NCI-H510A (cell line): ENCODE measurements at places on chromosomes 13 and 19.

DNA sequence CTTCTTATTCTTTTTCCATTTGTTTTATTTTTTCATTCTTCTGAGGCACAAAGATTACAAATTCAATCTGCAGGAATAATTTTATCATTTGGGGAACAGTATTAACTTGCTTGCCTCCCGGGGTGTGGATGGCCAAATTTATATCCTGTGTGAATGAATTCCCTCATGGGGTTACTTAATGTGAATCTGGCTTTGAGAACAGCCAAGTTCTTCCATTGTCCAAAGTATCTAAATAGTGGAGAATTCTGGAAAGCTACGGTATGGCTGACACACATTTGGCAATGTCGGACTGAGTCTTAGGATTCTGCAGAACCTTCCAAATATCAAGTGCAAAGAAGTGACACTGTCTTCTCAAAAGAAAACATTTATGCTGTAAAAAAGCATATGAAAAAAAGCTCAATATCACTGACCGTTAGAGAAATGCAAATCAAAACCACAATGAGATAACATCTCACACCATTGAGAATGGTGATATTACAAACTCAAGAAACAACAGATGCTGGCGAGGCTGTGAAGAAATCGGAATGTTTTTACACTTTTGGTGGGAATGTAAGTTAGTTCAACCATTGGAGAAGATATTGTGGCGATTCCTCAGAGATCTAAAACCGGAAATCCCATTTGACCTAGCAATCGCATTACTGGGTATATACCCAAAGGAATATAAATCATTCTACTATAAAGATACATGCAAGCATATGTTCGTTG lies 620.2 kb downstream of the EFNB2 start:
- no peak for DNase-seq

DNA sequence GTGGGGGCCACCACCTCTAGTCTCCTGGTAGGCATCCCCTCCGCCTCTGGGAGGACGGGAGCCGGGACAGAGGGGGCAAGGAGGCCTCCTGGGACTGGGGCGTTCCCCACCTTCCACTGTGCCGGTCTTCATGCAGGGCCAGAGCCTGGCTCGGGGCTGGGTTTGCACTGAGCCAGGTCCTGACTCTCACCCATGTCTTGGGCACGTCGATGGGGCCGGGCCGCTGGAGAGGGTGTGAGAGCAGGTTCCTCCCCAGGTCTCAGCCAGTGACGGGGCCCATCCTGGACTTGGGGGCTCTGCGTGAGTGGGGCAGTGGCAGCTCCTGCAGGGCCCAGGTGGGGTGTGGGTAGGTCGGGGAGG lies 26.6 kb downstream of the ATP11A start:
- no peak for DNase-seq

GRCh38 chr19:22617614-22618320 lies 16.4 kb upstream of the ZNF492 start:
- no peak for DNase-seq

DNA sequence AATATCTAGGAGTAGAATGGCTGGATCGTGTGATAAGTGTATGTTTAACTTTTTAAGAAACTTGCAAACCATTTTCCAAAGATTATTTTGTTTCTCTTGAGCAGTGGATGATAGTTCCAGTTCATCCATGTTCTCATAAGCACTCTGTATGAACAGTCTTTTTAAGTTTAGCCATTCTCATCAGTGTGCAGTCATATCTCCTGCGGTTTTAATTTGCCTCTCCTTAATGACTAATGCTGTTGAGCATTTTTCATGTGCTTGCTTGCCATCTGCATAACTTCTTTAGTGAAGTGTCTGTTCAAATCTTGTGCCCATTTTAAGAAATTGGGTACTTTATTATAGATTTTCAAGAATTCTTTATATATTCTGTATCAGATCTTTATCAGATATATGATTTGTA lies 58.6 kb downstream of the WASF3 start:
- no peak for DNase-seq

GRCh38 chr13:79658333-79658975 lies 177.5 kb downstream of the NDFIP2 start:
- no peak for DNase-seq

DNA sequence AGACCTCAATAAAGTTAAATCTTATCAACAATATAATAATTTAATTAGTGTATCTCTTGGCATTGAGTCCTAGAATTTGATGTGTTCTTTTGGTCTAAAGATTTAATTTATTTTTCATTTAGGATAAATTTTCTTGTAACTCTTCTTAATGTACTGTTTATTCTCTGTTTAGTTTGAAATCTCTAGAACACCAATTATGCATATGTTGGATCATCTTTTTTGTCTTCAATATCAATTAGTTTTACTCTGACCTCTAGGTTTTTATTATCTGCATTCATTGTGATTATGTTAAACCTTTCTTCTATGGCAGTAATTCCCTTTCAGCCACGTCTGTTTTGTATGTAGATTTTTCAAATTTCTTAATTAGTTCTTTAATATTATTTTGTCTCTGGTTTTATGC lies 93.8 kb upstream of the ARHGEF7 start:
- DNase-seq: no peak

GRCh38 chr13:25771641-25772478 lies 280.0 kb downstream of the SHISA2 start:
- DNase-seq: no peak

DNA sequence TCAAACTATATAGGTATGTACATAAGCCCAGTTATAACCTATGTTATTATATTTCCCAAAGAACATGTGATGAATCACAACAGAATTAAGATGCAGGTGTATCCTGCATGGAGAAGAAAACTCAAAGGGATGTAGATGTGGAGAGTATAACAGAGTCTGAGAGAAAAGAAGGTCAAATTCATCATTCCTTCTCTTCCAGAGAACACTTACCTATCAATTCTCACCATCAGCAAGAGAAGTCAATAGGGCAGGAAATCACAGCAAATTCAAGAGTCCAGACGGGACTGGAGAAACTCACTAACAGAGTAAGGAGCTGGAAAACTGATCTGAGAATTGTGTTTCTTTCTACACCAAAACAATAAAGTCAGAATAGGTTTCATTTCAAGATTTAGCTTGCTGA lies 28.4 kb downstream of the DIAPH3 start:
- DNase-seq: no peak

DNA sequence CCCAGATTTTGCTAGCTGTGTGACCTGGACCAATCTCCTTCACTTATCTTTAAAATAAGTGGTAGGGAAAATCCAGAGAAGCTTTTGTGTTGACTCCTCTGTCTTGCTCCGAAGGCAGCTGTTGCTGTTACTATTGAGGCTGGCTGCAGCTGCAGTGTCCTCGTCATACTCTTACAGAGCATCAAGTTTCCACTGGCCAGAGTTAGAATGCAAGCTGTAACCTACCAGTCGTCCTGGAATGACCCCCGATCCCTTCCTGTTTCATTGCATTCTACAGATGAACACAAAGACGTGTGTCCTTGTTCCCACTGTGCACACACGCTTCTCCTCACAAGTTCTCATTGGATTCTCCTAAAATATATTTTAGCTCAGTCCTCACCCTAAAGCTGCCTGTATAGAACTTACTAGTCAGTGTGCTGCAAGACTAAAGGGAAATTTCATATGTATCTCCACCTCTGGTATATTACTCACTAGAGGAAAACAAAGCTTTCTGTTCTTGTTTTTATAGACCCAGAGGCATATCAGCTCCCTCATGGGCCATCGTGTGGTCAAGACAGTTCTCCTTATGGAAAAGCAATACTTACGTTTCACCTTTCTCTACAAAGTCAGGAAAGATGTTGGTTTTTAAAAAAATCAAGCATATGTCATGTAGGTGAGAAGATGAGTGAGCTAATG lies 589.8 kb downstream of the LMO7 start:
- DNase-seq: peak; percentile 15

DNA sequence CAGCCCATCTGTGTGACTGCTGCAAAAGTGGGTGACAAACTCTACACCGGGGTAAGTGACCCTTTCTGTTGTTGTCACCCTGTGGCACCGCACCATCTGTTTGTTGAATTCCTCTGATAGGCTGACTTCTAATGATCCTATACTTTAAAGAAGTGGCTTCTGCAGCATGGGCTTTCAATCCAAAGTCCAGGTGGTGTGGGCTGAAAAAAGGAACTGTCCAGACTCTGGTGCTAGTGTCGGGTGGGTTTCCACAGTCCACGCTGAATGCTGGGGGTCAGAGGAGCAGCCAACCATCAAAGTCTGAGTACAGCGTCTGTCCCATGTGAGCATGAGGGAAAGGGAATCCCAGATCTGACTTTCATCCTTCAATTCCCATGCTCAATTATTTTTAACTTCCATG lies 31.6 kb upstream of the SPATA13 start:
- no peak for DNase-seq

DNA sequence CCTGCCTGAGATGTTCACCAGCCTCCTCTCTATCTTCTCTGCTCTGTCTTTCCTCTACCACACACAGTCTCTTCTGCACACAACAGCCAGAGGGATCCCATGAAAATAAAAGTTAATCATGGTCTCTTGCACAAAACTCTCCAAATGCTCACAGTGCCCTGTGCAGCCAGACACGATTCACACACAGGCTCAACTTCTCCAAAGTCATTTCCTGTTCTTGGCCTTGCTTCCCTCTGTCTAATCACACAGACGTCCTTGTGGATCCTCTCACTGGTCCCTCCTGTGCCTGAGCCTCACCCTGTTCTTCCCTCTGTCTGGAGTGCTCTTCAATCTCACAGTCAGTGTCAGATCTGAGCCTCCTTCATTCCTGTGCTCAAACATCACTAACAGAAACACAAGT lies 7.8 kb downstream of the SIGLEC12 start:
- DNase-seq: no peak

DNA sequence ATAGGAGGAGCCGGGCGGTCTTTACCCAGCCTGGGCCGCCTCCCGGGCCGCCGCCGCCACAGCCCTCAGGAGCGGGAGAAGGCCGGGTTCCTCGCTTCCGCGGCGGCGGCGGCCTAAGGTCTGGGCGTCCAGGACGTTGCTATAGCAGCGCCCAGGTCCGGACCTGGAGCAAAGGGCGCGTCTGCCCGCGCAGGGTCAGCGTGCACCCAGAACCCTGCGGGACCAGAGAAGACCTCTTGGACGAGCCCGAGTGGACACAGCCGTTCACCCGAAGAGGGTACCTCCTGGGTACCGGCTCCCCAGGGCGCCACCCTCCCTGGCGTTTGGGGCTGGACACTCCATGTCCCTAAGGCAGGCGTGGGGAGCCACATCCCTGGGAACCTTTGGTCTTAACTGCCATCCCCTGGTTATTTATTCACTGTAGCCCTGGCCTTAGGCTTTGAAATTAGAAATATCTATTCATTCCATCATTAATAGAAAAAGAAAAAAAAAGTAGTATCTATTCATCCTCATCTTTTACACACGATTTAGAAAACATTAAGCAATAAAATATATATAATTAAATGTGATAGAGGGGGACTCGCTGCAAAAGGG lies 2.4 kb downstream of the DZIP1 start:
- DNase-seq: peak; percentile 40

DNA sequence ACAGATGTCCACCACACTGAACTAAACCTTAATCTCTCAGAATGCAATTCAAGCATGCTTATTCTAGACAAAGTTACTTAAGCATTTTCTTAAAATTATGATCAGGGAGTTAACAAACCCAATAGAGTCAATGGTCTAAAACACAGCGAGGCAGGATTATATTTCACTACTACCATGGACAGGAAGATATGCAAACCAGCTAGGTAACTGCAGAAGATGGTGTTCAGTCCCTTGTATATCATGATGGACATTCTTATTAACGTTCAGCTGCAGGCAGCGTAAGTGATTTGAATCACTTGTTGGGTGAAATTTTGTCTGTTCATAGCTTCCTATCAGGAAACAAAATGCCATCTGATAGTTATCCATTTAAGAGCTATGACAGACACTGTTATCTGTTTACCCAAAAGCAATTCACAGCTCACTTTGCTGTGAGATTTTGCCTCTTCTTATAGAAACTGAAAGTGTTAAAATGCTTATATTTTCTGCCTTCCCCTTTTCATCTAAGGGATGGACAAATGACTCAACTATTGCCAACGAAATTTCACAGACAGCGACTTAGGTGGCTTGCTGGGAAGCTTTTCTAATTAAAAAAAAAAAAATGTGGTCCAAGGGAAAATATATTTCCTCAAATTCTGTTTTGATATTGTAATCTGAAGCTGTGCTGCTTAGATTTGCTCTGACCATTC lies 591.9 kb downstream of the DACH1 start:
- no peak for DNase-seq

GRCh38 chr13:24500977-24501376 lies 11.6 kb downstream of the PARP4 start:
- DNase-seq: no peak

GRCh38 chr13:99548448-99548847 lies 47.2 kb downstream of the TM9SF2 start:
- DNase-seq: no peak

DNA sequence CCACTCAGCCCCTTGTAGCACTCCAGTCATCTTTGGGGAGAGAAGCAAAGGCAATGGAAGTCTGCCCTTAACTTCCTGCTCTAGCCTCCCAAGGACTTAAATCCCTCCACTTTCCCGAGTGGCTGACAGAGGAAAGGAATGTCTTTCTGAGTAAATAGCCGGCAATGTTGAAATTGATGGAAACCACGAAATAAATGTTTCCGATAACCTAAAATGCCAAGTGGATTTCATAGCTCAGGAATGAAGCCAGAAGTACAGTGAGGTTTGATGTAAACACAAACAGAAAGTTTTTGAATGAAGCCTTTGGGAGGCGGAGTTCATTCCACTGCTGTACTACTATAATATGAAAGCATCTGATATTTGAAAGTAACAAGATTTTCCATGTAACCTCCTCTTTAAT lies 14.0 kb upstream of the TBC1D4 start:
- no peak for DNase-seq

- no peak for DNase-seq
Observed at GRCh38 chr19:51803967-51804366, 9.0 kb downstream of the FPR3 start.

GRCh38 chr13:22298530-22298929 lies 627.7 kb downstream of the FGF9 start:
- no peak for DNase-seq

GRCh38 chr19:38795549-38795948 lies 6.5 kb downstream of the LGALS7B start:
- DNase-seq: no peak

GRCh38 chr13:94595001-94595949 lies 677 bp downstream of the TGDS start:
- no peak for DNase-seq

GRCh38 chr13:29605860-29606526 lies 10.5 kb upstream of the SLC7A1 start:
- DNase-seq: no peak

DNA sequence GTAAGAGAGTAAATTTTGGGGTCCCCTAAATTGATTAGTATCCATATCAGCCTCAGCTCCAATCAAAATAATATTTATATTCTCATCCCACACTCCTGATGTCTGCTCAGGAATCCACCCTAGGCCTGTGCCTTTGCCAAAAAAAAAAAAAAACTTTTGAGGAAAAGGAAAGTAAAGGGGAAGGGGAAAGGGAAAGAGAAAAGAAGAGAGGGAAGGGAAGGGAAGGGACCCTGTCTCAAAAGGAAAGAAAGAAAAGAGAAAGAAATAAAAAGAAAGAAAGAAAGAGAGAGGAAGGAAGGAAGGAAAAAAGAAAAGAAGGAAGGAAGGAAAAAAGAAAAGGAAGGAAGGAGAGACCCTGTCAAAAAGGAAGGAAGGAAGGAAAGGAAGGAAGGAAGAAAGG lies 91.8 kb upstream of the CACNA1A start:
- no peak for DNase-seq
